ENCODE measurements at places on chromosomes 6 and 20.

DNA sequence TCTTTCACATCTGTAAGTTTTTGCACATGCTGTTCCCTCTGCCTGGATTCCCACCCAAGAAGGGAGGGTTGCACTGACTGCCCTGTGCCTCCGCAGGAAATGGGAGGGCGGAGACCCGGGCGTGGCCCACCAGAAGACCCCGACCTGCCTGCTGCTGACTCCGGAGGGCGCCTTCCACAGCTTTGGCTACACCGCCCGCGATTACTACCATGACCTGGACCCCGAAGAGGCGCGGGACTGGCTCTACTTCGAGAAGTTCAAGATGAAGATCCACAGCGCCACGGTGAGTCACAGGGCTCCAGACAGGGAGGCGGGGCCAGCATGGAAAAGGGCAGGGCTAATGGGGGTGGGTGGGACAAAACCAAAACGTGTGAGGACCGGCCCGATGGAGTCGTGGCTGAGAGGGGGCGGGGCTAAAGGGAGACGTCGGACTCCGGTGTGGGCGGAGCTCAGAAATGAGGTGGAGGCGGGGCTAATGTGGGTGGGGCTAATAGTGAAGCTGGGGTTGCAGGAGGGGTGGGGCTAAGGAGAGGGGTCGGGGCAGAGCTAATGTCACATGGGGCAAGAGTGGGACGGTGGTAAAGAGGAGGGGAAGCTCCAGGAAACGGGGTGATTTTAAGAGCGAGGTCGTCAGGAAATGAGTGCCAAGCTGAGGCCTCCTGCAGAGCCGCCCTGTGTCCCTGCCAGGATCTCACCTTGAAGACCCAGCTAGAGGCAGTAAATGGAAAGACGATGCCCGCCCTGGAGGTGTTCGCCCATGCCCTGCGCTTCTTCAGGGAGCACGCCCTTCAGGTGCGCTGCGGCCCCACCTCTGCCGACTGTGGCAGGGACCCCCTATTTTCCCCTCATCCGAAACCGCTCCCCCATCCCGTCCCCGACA lies 12.6 kb downstream of the HSPA12B start:
- DNase-seq, result peak; percentile 38

DNA sequence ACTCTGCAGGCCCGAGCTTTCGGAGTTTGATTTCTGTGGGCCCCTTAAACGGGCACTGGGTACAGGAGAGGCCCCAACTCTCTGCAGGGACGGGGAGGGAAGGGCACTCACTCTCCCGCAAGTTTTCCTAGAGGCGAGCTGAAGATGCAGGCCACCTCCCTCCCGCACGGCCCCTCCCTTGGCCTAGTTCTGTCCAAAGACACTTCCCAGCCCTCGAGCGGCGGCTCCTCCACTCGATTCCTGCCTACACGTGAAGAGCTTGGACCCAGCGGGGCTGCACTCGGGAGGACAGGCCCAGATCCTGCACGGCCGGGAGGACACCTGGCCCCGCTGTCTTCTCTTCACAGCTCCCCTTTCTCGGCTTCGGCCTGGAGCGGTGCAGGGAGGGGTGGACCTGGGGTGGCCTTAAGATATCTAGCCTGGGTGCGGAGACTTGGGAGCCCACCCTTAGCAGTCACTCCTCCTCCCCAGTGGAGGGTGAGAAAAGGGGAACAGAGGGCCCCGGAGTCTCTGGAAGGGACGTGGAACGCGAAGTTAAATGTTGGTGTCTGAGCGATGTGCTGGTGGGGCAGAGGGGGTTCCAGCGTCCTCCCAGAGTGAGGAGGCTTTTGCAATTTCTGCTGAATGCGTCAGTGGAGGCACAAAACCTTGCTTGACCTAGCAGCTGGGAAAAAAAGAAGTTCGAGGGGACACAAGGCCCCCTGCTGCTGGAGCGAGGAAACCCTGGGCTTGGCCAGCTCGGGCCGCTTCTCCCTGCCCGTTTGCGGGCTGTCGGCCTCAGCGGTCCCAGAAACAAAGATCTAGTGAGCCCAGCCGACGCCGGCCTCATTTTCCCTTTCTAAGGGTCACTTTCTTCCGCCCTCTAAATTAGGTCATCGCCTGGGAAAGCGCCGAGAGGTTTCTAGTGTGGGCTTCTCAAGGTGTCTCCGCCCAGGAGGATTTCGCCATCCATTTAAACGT lies 4.9 kb downstream of the OLIG3 start:
- DNase-seq, result no peak

DNA sequence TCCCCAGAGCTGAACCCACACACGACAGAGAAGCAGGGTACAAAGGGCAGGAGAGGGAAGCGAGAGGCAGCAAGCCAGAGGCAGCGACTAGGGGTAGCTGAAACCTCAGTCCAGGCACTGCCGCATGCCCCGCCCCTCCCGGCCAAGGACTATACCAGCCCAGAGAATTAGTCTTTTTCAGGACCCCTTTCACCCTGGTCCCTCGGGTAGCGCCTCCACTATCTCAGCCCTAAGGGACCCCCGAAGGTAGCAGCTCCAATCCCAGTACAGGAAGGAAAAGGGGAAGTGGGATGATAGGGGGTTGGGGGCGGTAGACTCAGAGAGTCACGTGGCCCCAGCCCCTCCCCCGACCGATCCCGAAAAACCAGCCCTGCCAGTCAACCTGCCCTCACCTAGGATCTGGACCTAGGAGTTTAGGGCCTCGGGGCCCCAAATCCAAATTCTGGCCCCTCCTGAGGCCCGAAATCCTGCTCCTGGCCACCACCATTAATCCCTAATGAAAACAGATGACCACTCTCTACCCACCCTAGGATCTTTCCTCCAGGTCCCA lies 1.3 kb downstream of the RGL2 start:
- no peak for DNase-seq

GRCh38 chr6:6234963-6235362 lies 85.5 kb downstream of the F13A1 start:
- DNase-seq, result no peak

DNA sequence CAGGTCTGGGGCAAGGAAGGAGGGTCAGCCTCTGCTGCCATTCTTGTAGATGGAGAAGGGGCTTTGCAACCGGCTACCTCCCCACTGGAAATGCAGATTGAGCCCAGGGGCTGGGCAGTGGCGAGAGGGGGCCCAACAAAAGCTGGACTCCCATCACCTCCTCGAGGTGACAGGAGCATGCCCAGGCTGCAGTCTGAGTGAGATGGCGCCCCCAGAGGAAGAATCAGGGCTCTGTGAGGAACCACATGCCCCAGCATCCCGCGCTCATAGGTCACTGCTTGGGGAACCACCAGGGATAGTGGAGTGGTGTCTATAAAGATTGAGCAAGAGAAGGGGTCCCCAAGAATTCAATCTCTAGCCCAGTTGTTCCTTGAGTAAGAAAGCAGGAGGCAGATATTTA lies 31.6 kb upstream of the NEDD9 start:
- DNase-seq, result no peak

DNA sequence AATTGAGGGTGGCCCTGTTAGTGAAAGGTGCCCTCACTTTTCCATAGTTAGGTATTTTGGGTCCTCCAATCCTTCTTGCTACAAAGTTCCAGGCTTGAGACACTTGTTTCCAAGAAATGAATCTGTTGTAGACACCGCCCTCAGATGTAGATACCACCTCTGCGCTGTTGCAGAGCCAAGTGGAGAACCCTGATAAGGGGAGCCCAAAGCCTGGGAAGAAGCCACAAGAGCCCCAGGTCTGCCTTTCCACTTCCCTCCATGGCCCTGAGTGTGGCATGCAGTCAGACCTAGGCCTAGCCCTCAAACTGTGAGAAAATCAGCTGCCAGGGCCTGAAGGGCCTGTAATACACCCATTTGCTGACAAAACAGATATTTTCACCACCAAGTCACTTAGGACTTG lies 37.1 kb downstream of the DTD1 start:
- DNase-seq, result no peak

Measured in GM18507 (cell line).